ENCODE measurements at places on chromosomes 5 and 9.

DNA sequence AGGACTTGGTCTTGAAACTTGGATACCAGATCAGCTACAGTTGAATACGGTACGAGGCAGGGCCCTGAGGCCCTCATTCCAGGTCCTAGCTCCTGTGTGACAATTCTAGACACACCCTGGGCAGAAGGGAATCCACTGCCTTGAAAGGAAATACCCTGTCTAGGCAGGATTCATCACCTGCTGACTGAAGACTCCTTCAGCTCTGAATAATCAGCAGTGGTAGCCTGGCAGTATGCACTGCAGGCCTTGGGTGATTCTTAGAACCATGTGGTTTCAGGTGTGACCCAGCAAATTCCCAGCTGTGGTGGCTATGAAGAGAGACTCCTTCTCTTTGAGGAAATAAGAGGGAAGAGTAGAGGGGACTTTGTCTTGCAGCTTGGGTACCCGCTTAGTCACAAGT lies 17.2 kb upstream of the EFNA5 start:
- no peak for DNase-seq

GRCh38 chr9:109856785-109857184 lies 76.8 kb downstream of the PALM2AKAP2 start:
- DNase-seq, result no peak

DNA sequence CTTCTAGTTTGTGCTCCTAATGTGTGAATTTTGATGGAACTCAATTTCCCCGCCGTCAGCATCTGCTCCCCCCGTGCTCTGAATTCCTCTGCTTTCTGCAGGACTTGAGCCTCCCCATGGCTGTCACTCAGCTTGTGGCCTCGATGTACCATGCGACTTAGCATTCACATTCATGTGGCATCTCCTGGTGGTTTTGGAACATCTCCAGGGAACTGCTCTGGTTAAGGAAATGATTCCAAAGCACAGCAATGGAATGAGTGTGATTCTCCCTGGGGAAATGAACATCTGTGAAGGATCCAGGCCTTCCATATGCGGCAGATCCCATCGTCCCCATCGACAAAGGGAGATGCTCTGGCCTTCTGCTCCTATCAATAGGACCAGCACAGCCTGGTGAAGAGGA lies 119.0 kb downstream of the ENTREP1 start:
- no peak for DNase-seq

GRCh38 chr5:81856948-81857928 lies 106.3 kb upstream of the SSBP2 start:
- DNase-seq, result peak; percentile 24

- no peak for DNase-seq
Measured at GRCh38 chr9:82109626-82110025, 121.1 kb downstream of the SPATA31D1 start.

DNA sequence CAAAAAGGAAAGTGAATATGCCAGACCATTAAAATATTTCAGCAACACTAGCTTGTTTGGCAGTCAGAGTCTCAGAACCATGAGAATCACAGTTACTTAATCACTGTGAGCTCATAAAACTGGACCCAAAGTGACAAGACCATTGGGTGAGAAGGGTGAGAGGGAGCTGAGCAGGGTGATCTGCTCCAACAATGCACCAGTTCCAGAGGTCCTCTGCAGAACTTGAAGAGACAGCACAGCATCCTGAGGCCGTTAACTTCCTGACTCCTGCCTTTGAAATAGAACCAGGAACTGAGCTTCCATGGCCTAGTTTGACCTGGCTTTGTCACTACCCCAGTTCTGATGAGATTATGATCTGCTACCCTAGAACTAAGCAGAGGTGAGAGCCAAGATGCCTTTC lies 57.4 kb downstream of the NFIB start:
- no peak for DNase-seq

DNA sequence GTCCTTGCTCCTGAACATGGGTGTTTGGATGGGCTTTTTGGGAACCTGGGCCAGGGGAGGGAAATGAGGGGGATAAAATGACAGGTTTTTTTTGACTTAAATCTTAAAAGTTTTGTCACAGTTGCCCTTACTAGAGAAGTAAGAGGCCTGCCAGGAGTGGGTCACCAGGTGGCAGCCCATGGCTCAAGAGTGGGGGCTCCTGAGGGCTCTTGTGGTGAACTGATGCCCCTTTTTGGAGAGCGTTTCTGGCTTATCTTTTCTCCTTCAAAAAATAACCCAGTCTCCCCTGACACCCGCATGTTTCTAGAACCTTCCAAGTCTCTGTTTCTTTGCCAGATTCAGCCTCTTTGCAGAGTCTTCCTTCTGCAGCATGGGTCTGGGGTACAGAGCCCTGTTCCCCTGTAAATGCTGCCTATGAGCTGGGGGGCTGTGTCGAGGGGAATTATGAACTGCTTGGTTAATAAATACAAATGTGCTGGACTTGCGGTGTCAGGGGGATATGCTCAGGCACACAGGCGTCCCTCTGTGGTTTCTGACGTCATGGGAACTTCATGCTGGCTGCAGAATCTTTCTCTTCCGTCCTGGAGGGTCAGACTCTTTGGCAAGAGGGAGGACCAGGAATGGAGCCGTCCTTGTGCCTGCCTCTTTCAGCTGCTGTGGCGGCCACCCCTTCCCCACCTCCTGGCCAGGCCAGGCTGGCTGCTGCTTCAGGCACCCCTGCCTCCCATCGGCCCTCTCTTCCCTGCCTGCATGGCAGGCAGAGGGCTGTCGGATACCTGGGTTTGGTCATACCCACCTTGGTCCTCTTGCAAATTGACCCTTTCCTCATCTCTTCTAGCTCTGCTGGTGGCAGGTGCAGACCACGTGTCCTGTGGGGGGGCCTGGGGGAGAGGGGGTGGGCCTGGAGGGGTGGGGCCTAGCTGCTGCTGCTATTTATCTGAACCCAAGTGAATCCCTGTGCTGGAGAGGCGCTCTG lies 30.1 kb downstream of the PTPA start:
- no peak for DNase-seq

- DNase-seq, result no peak
Measured at GRCh38 chr5:59182760-59183159, 599.9 kb downstream of the RAB3C start.

DNA sequence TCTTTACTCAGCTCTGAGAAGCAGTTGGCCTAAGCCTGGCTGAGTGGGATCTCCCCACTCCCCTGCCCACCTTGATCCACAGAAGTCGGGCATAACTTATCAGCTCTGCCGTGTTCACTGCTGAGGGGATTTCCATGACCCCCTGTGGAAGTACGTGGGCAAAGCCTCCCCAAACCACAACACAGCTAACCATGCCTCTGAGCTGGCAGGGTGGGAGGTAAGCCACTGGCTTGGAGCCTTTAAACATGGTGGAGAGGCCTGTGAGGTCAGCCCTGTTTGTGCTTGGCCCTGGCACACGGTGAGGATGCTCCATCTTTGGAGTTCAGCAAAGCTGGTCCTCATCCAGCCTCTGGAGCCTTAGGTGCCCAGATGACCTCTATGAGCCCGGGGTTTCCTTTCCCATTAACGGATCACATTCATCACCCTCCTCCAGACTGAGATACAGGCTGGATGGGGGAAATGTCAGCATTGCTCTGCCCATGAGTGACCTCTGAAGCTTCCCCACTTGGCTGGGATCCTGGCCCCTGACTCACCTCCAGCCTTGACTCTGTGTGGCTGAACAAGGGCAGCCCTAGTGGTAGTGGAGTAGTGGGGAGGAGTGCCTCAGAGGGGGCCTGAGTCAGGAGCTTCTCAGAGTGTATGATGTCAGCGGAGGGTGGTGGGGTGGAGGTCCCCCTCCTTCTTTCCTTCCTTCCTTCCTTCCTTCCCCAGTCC lies 6.2 kb downstream of the PDLIM4 start:
- no peak for DNase-seq

GRCh38 chr5:172740428-172741205 lies 30.4 kb downstream of the DUSP1 start:
- no peak for DNase-seq

DNA sequence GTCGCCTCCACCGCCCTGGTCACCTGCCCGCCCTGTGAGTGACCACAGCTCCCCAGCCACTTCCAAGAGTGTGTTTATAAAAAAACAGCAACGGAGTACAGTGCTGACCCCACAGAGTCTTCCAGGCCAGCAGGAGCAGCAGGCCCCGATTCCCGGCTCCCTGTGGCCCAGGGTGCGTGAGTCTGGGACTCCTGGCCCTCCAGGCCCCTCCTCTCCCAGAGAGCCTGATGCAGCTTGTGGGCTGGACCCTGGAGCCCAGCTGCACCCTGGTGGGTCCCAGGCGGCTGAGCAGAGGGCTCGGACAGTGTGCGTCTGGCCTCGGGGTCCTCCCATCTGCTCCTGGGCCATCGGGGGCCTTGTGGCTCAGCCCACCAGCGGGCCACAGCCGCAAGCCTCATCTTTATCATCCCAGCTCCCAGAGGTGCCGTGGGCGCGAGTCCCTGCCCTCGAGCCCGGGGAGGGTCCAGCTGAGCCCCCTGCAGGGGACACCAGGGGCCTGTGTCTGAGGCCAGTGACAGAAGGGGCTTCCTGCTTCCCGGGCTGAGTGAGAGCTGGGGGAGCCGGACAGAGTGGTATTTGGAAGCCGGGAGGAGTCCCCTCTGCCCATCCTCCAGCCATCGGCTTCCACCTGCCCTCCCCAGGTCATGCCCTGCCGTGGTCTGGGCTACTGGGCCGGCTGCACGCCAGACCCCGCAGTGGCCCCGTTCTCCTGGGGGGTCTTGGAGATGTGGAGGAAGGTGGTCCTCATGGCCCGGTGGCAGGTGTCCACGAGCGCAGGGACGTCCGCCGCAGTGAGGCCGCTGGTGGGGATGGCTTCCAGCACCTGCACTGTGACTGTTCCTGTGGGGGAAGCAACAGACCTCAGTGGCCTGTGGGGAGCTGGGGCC lies 10.6 kb downstream of the EGFL7 start:
- no peak for DNase-seq

- no peak for DNase-seq
Measured at GRCh38 chr5:4572311-4573100, 567.6 kb upstream of the ADAMTS16 start.

- DNase-seq, result no peak
Measured at GRCh38 chr9:136012651-136013050, 51.5 kb upstream of the UBAC1 start.

- no peak for DNase-seq
Measured at GRCh38 chr9:134533850-134534588, 107.6 kb upstream of the COL5A1 start.

DNA sequence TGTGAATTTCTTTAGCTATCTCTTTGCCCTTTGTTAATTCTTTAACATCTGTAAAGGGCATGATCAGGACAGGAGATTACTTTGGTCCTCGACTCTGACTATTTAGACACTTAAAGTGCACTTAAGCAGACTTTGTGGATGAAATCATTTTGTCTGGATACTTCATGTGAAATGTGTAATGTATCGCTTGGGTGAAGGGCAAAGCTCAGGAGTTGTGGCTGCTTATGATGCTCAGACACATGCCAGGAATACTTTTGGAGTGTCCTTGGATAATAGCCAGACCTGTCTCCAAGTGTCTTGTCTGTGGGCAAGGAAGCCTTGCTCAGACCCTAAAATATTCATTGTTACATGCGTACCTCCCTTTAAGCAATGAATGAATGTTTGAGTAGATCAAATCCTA lies 87.8 kb downstream of the RAI14 start:
- DNase-seq, result no peak

DNA sequence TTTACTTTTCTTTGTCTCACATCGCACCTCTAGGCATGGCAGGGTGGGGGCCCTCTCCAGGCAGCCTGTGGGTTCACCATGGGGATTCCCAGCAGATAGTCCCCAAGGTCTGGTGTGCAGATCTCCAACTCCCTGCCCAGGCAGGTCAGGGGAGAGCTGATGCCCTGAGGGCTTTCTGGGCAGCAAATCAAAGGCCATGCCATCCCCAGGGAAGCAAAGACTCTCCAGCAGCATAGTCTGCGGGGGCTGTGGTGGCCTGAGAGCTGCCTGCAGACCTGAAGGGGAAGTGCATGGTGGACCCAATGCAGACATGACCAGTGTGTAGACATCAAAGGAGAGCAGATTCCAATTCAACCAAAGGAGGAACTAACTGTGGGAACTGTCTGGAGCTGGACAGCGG lies 7.7 kb downstream of the NEURL1B start:
- DNase-seq, result peak; percentile 4

GRCh38 chr5:55039843-55040242 lies 15.8 kb downstream of the GZMK start:
- DNase-seq, result no peak

DNA sequence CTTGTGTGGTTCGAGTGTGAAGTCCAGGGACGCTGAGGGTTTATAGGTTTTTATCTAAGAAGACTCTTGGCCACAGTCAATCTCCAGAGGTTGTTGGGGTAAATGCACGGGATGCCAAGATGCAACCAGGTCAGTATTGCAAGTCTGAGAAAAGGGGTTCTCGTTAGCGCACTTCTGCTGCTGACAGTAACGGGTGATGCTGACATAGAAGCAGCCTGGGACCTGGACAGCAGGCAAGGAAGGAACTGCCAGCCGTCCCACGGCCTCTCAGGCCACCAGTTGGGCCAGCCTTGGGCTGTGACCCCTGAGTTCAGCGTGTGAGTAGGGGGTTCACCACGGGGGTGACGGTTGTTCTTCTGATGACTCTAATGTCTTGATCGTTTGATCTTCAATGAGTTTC lies 39.0 kb downstream of the TENT4A start:
- DNase-seq, result no peak

GRCh38 chr5:9467199-9468059 lies 78.4 kb downstream of the SEMA5A start:
- DNase-seq, result no peak

- DNase-seq, result no peak
Measured at GRCh38 chr9:127122176-127123063, at the start of gene ANGPTL2. TSS of gene ANGPTL2 (minus strand) at chr9:127122635. CDS start at chr9:127108731, 13,904 bp downstream.

- DNase-seq, result no peak
Measured at GRCh38 chr5:16712620-16713019, 95.8 kb upstream of the RETREG1 start.

DNA sequence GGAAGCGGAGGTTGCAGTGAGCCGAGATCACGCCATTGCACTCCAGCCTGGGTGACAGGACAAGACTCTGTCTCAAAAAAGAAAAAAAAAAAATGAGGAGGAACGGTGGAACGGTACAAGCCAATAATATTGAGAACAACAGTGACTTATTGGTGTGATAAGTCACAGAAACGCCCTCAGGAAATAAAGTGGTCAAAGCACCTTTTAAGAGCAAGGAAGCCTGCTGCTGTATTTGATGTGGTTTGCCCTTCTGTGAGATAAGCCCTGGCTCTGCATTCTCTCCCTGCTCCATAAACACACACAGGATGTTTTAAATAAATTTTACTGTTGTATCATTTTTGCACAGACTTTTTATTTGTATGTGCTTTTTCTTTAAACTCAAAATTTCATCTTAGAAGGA lies 269.9 kb upstream of the MSX2 start:
- no peak for DNase-seq

GRCh38 chr5:96660971-96661854 lies 963 bp upstream of the CAST start:
- DNase-seq, result no peak

DNA sequence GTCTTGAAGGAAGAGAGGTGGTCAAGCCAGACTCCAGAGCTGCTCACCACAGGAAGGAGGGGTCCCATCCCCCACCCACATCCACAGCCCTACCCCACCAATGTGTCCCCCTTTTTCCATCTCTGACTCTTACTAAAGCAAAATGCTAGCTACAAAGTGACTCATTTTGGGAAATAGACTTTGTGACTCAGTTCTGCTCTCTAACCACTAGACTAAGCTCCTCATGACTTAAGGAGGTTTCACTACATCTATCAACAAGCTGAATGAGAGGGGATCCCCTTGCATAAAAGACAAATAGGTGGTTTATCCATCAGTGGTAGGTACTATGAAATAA lies 35.1 kb upstream of the ADRB2 start:
- DNase-seq, result no peak

All from 8988T (cell line).